ENCODE measurements at places on chromosomes 2 and 18. TPM values are rescaled to one million over a fixed set of nuclear protein-coding genes. Genes with fewer than 3 reads are reported as not detected.

- no peak overlapping the region for H3K4me3 ChIP-seq
- H3K27me3 ChIP-seq = no peaks in the 10 kb centered on the region
- H3K36me3 ChIP-seq = no peaks in the 10 kb centered on the region
- no peaks in the 10 kb centered on the region for H3K4me1 ChIP-seq
- peak; percentile 56 for DNase-seq
- H3K27ac ChIP-seq = no peak overlapping the region
These were observed 745.6 kb upstream of the RAB6C start for GRCh38 chr2:129233751-129234406.

DNA sequence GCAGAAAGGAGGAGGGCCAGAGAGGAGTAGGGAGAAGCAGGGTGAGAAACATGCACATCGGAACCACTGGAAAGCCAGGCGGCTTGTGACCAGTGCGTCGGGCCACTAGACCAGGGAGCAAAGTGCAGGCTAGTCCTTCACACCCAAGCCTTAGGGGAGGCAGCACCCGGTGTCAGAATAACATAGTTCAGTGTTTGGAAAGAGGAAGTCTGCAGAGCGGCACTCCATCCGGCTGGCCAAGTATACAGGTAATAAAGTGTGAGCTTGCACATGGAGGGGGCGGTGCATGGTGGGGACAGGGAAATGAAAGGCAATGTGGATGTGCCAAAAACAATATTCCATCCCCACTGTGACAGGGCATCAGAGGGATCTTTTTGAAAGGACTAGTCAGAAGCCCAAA is 69.7 kb downstream of the ZNF521 start:
- no peaks in the 10 kb centered on the region for H3K36me3 ChIP-seq
- H3K27ac ChIP-seq = no peak overlapping the region
- no peak for DNase-seq
- no peaks in the 10 kb centered on the region for H3K27me3 ChIP-seq
- H3K4me1 ChIP-seq = peaks cover 13% of the 10 kb centered on the region
- H3K4me3 ChIP-seq = no peak overlapping the region

DNA sequence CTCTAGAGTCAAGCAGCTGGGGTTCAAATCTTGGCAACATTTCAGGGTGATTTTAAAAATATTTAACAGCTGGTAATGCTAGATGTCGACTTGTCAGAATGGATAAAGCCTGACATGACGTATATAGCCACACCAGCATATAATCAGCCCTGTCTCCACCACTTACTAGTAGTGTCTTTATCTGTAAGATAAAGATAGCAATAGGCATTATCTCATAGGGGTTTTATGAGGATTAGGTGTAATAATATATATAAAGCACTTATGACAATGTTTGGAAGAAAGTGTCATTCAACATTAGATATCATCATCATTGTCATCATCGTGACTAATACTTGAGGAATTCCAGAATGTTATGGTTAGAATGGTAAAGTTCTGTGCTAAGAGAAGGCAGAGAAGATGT is 369.0 kb upstream of the CWC22 start:
- no peaks in the 10 kb centered on the region for H3K36me3 ChIP-seq
- H3K27ac ChIP-seq = no peak overlapping the region
- no peaks in the 10 kb centered on the region for H3K27me3 ChIP-seq

- DNase-seq = peak; percentile 77
- no peak overlapping the region for H3K27ac ChIP-seq
- H3K27me3 ChIP-seq = no peaks in the 10 kb centered on the region
- H3K4me3 ChIP-seq = no peak overlapping the region
These were observed 34.9 kb downstream of the CAVIN2 start for GRCh38 chr2:191811807-191812602.

ARHGAP15 gene
- 0.17 TPM for total RNA-seq
